ENCODE measurements at places on chromosomes 1 and 21.

GRCh38 chr21:15062606-15062965 is 2.2 kb downstream of the NRIP1 start:
- peak; percentile 45 for DNase-seq

GRCh38 chr1:222620566-222620965 is 2.7 kb downstream of the MIA3 start:
- no peak for DNase-seq

DNA sequence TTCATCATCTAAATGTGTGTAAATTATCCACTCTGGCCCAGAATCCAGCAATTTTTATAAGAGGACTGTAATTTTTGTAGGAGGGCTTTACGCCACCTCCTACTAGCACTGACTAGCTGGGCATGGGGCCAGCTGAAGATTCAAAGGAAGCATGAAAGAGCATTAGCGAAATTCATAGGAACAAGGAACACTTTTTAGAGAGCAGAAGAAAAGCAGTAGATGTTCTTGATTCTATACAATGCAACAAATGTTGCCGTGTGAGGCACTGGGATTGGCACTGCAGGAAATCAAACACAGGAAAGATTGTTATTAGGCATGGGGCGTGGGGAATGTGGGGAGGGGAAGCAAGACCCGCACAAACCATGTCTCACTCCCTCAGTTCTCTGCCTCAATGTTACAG is 58.4 kb upstream of the PARP1 start:
- DNase-seq = peak; percentile 64

- DNase-seq = no peak
Measured at GRCh38 chr1:153386500-153386901, 4.4 kb downstream of the S100A8 start.

GRCh38 chr1:16927256-16927655 is 5.5 kb downstream of the CROCC start:
- DNase-seq = no peak
